ENCODE measurements at places on chromosomes 1 and 21. TPM values are rescaled to one million over a fixed set of nuclear protein-coding genes. Genes with fewer than 3 reads are reported as not detected.

GRCh38 chr21:15309721-15310120 lies 244.9 kb upstream of the NRIP1 start:
- no peak for DNase-seq

- no peak for DNase-seq
Observed at GRCh38 chr1:51750729-51751128, 127.8 kb downstream of the NRDC start.

GRCh38 chr1:66563941-66564630 lies 30.1 kb downstream of the SGIP1 start:
- peak; percentile 97 for DNase-seq

GRCh38 chr1:12480748-12481362 lies 137.2 kb downstream of the DHRS3 start:
- peak; percentile 92 for DNase-seq

DNA sequence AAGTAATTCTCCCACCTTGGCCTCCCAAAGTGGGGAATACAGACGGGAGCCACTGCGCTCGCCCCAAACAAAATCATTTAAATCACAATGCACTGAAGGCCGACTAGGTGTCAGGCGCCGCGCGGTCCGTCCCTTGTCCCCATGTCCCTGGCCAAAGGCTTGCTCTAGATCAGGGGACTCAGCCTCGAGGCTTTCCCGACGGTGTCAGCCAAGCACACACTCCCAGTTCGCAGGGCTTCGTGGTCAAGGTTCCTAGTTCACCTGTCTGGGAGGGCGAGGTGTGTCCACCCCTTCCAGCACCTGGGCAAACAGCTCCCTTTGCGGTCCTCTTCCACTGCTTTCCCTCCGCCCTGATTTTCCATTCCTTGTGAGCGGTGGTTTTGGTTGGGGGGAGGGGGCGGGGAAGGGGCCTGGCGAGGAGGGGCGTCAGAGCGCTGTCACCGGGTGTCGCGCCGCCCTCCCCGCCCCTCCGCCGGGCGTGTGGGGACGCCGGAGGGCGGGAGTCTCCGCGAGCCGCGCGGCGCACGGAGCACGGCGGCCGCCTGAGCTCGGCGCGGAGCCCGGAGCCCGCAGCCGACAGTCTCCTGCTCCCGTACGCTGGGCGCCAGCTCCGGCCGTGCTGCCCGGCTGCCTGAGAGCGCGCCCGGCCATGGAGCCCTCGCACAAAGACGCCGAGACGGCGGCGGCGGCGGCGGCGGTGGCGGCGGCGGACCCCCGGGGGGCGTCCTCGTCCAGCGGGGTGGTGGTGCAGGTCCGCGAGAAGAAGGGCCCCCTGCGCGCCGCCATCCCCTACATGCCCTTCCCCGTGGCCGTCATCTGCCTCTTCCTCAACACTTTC lies at the start of gene STUM:
Gene STUM (plus strand): TSS at position 509 of the 838 bp plus-strand sequence. CDS start 141 bp downstream, at position 650.
- DNase-seq, result peak; percentile 44

GRCh38 chr21:33028287-33028670 lies 2.5 kb downstream of the OLIG2 start:
- DNase-seq, result no peak

DNA sequence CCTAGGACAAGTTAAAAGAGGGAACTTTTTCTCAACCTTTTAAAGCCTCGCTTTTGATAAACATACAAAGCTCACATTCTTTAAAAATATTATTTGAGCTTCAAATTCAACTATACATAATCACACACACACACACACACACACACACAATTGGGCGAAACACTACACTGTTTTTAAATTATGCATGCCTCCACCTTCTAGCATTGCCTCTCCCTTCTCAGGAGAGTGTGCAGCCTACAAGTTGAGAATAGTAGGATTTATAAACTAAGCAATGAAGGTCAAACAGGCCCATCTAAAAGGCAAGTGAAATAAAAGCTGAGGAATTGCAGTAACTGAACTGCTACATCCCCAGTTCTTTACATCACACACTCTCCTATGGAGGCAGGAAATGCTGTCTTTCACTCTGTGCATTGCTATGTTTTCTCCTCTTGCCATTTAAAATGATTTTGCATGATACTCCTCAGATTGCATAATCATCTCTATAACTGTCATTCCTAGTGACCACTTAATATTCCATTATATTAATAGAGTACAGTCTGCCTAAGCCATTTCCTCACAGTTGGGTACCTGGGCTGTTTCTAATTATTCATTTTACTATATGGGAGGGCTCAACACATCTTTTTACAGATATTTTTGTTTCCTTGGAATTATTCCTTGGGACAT lies 92.5 kb upstream of the KCNE2 start:
- no peak for DNase-seq

CFHR5 gene
- total RNA-seq, result not detected

KLHDC9 gene
- 1.7 TPM for total RNA-seq

ATP1A4 gene
- not detected for total RNA-seq

SYT2 gene
- not detected for total RNA-seq

NBPF6 gene
- total RNA-seq, result not detected

Data from dermis microvascular lymphatic vessel endothelial cell (primary cell).